Lower leg skin (tissue), 4 donors: ENCODE measurements at places on chromosomes 1 and 21.

DNA sequence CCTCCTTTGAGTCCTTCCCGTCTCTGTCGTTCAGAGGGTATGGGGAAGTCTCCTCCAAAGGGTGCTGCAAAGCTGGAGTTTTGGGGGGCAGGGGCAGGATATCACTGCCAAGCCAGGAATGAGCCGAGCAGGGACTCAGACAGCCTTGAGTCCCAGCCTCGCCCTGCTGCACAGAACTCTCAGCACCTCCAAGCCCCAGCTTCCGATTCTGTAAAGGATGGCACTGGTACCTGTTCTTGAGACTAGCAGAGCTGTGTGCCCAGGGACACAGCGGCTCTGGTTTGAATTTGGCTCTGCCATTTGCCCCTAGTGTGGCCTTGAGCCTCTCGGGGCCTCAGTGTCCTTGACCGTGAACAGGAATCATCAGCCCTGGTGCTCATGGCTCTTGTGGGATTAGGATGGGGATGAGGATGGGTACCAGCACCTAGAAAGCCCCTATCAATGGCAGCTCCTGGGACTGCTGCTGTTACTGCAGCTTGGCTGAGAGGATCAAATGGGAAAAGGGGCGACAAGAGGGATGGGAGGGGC is 1.5 kb upstream of the FBLIM1 start:
- no peak for DNase-seq

GRCh38 chr1:210369425-210369824 is 40.7 kb downstream of the HHAT start:
- DNase-seq, result no peak

GRCh38 chr1:116033322-116033721 is 57.0 kb downstream of the SLC22A15 start:
- no peak for DNase-seq

DNA sequence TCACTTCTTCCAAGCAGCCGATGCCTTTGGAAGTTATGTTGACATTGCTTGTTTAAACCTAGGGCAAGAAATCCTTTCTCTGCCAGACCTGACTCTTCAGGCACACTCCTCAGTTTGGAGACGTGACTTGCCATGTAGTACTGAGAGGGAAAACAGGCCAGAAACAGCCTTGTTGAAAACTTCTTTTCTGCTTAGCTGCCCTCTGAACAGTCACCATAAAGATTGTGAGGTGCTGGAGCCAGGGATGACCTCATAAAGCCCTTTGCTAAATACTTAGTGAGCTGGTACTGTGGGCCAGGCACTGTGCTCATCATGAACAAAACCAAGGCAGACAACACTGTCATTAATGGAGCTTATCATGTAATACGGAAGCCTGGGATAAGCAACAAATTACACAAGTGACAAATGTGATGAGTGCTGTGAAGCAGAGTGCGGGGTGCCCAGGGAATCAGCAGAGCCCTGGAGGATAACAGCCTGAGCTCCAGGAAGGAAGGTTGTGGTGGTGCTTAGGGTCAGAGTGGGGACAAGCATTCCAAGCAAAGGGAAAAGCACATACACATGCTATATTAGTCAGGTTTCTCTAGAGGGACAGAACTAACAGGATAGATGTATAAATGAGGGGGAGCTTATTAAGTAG is 42.4 kb downstream of the MTARC1 start:
- DNase-seq, result no peak

GRCh38 chr1:6601923-6602668 is 573 bp downstream of the KLHL21 start:
- no peak for DNase-seq
